Type B pancreatic cell (in vitro differentiated cells): ENCODE measurements at places on chromosomes 12 and 14. TPM values are rescaled to one million over a fixed set of nuclear protein-coding genes. Genes with fewer than 3 reads are reported as not detected.

NTF3 gene
- 13.0 and 16.7 TPM in 2 replicates for total RNA-seq

LALBA gene
- total RNA-seq, result not detected in 2 replicates

SLC6A13 gene
- 5.5 and 7.0 TPM in 2 replicates for total RNA-seq

RFLNA gene
- total RNA-seq, result 19.7 and 57.4 TPM in 2 replicates

NGB gene
- not detected in 2 replicates for total RNA-seq

CD27 gene
- total RNA-seq, result not detected in 2 replicates

POTEG gene
- not detected in 2 replicates for total RNA-seq

PDZRN4 gene
- 0.86 and 2.3 TPM in 2 replicates for total RNA-seq

KRT78 gene
- 14.7 and 29.1 TPM in 2 replicates for total RNA-seq

KLHL33 gene
- total RNA-seq, result not detected in 2 replicates

LUM gene
- 32.8 and 49.5 TPM in 2 replicates for total RNA-seq

GLT8D2 gene
- total RNA-seq, result 0.59 and 19.8 TPM in 2 replicates

CLEC4D gene
- total RNA-seq, result not detected in 2 replicates

MSI1 gene
- 22.0 and 71.7 TPM in 2 replicates for total RNA-seq

GEMIN2 gene
- 15.0 and 20.1 TPM in 2 replicates for total RNA-seq

RBP5 gene
- total RNA-seq, result 1.0 and 1.2 TPM in 2 replicates

UNC79 gene
- total RNA-seq, result 1.8 and 2.1 TPM in 2 replicates

TOMM20L gene
- total RNA-seq, result not detected in 2 replicates

LRFN5 gene
- total RNA-seq, result 1.3 and 4.6 TPM in 2 replicates

LTBP2 gene
- 1.1 and 2.4 TPM in 2 replicates for total RNA-seq

ACSM4 gene
- not detected in 2 replicates for total RNA-seq

TMEM120B gene
- 11.3 and 14.0 TPM in 2 replicates for total RNA-seq

ATF7IP gene
- 102 and 136 TPM in 2 replicates for total RNA-seq

SERPINA9 gene
- total RNA-seq, result not detected in 2 replicates

CFAP54 gene
- total RNA-seq, result 0.93 and 8.9 TPM in 2 replicates

RAD52 gene
- 28.3 and 32.8 TPM in 2 replicates for total RNA-seq

RASSF9 gene
- 2.0 and 5.3 TPM in 2 replicates for total RNA-seq

LRRIQ1 gene
- total RNA-seq, result 1.8 and 9.7 TPM in 2 replicates

TRHDE gene
- 1.7 and 3.2 TPM in 2 replicates for total RNA-seq
